Activated T-cell treated with anti-CD3 and anti-CD28 coated beads, Interleukin-2, amount 50 U/mL, for 1 hour (primary cell): ENCODE measurements at places on chromosomes 7 and 10.

- DNase-seq, result no peak
Measured at GRCh38 chr10:129859536-129859935, 104.5 kb downstream of the EBF3 start.

DNA sequence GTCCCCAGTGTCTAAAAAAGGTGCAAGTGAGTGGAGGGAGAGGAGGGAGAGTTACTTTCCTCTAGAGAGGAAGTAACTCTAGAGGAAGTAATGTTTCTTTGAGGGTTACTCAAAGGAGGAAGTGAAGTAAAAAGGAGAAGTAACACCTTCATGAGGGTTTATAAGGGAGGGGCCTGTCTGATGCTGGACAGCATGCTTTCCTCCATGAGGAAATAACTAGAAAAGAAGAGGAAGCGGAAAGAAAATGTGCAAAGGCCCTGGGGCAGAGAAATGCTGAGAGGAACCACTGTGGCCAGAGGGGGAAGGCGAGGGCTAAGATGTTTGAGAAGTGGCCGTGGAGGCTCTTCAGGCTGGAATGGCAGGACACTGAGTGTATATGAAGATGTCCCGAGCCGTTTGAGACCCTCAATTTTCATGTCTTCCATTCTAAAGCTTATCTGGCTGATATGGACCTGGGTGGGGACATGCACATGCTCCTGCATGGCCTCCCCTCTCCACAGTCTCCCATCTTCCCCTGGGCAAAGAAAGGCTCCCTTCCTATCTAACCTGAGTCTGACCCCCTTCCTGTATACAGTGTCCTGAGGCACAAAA is 3.4 kb upstream of the SLC18A2 start:
- DNase-seq, result no peak

- DNase-seq, result no peak
Measured at GRCh38 chr10:86090807-86091206, 275.8 kb downstream of the GRID1 start.

DNA sequence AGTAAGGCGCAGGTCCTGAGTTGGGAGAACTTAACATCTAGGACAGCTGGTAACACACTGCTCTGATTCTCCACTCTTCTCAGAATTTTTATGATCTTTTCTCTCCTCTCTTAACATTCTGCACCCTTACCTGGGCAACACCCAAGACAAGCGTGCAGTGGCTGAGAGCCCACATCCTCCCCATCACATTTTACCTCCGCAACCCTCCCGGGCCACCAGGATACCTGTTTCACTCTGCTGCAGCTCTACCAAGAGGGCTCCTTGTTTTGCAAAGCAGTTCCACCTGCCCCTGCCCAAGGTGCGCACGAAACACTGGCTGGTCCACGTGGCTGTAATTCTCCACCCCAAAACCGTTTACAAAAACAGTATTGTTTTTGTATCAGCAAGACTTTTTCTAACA is 81.5 kb downstream of the ITIH5 start:
- DNase-seq, result no peak

DNA sequence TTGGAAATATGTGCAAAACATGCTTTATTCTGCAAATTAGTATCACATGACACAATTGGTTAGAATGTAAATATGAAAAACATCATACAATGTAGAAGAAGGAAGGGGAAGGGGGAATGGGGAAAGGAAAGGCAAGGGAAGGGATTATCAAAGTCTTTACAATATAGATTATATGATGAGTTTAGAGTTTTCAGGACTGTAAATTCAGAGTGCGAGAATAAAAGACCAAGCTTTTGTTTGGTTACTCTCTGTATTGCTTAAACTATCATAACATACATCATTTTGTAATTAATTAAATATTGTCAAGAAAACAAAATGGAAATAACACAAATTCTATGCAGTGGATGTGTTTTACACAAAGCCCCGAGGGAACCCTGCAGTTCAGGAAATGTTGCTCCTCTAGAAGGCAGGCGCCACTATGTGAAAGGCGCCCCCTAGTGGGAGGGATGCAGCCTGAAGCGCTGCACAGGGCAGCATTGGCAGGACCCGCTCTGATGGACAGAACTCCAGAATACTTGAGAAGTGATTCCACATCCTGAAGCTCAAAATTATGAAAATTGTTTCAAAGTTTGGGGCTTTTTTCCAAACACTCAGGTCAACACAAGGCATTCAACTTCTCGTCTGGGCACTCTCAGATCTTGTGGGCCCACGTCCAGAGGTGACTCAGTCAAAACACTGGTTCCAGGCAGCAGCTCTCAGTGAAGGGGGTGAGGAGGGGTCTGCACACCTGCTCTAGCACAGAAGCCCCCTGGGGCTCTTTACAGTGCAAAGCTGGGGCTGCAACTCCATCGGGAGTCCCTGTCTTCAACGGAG is 31.6 kb upstream of the TMEM254 start:
- DNase-seq, result peak; percentile 68

GRCh38 chr7:40571796-40572195 is 437.0 kb downstream of the SUGCT start:
- no peak for DNase-seq

DNA sequence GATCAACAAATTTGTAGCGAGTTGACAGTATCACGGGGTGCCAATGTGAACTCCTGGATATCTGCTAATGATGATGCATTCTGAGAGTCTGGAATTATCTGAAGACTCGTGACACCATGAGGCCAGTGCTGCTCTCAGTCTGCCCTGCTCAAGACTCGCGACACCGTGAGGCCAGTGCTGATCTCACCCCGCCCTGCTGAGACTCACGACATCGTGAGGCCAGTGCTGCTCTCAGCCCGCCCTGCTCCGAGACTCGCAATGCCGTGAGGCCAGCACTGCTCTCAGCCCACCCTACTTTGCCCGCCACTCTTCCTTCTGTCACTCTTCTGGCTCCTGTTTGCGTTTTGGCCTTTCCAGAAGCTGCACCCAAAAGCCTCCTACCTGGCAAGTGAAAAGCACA is 411.8 kb downstream of the PTPRN2 start:
- no peak for DNase-seq

- DNase-seq, result no peak
Measured at GRCh38 chr7:85520175-85520574, 333.3 kb upstream of the SEMA3D start.

DNA sequence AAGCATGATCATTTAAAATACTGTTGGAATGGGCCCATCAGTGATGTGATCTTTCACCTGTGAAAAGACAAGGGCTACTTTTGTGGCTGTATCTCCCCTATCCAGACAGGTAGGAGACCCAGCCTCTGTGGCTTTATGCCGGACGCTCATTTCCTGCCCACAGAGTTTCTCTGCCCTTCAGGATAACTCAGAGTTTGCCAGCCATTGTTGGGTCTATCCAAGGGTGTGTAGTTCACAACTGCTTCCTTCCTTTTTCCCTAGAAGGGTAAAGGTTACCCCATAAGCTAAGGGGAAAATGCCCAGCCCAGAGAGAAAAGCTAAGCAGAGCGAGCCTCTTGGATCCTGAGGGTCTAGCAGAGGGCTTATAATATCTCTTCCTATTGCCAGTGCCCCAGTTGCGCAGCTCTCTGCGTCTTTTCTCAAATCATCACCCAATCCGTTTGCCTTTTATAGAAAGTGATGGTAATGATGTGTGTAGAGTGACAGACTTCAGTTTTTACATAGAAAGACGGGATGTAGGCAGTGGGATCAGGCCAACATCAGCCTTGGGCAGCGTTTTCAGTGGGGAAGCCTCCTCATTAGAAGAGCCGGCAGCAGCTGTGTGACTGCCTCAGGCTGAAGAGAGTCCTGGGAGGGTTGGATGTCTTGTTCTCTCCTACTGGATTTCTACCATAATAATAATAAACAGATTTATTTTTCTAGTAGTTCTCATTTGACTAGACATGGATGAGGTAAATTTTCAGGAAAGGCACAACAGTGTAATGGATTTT is 80.5 kb downstream of the MET start:
- DNase-seq, result no peak

- DNase-seq, result no peak
Measured at GRCh38 chr7:101104799-101105198, 19.5 kb downstream of the TRIM56 start.

DNA sequence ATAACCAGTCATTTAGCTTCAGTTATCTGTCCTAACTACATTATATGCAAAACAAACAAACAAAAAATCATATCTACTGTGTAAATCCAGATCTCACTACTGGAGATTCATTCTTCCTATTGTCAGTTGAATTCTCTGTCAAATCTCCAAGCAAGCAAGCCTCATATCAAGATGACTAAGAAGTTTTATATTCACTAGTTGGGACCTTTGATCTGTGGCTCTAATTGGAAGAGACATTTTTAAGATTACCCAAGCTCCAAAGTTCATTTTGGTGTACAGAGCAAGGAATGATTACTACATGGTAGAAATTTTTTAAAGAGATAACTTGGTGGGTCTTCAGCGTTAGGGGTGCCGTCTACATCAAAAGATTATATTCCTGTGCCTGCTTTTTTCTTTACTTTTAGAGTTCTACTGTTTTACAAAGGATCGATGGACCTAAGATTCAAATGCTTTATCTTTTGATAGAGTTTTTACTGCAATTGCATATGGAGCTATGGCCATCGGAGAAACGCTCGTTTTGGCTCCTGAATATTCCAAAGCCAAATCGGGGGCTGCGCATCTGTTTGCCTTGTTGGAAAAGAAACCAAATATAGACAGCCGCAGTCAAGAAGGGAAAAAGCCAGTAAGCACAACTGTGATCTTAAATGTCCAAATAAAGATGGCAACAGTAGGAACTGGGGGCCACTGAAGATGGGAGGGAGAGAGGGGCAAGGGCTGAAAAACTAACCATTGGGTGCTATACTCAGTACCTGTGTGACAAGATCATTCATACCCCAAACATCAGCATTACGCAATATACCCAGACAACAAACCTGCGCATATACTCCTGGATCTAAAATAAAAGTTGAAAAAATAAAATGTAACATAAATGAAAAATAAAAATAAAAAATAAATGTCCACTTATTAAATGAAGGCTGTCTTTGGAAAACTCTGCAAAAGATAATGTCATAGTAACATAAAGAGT is 47.9 kb downstream of the SP8 start:
- DNase-seq, result no peak

GRCh38 chr7:104862719-104863118 is 151.3 kb upstream of the KMT2E start:
- no peak for DNase-seq

GRCh38 chr10:81520688-81521087 is 354.3 kb upstream of the NRG3 start:
- no peak for DNase-seq

GRCh38 chr7:116261904-116262303 is 51.6 kb downstream of the TES start:
- DNase-seq, result no peak

- no peak for DNase-seq
Measured at GRCh38 chr7:51455948-51456347, 139.3 kb upstream of the COBL start.

DNA sequence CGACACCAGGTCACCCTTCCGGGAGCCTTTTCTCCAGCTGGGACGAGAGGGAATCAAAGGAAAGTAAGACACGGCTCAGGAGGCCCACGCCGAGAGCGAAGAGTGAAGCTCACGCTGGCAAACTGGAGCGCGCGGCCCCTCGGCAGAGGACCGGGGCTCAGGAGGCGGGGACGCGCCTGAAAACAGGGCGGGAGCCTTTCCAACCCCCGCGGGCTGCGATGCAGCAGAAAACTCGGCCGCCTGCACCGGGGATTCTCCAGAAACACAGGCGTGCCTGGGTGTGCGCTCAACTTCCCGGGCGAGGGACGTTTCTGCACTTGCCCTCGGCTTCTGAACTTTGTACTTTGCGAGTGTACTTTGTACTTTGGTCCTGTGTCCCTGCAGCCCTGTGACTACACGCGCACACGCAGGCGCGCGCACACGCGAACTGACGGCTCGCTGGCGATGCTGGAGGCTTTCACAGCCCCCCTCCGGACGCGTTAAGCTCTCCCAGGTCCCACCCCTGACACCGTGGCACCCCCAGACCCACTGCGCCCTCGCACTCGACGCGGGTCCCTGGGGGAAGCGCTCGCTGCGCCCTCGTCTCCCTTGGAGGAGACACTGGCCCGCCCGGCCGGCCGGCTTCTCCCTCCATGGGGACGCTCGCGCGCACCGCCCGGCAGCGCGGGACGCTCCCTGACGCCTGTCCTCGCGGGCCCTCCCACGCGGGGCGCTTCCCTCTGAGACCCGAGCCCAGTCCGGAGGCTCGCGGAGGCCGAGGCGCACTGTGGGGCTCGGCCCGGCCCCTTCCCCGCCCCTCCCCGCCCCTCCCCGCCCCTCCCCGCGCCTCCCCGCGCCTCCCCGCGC is 588 bp upstream of the PAOX start:
- peak; percentile 75 for DNase-seq

DNA sequence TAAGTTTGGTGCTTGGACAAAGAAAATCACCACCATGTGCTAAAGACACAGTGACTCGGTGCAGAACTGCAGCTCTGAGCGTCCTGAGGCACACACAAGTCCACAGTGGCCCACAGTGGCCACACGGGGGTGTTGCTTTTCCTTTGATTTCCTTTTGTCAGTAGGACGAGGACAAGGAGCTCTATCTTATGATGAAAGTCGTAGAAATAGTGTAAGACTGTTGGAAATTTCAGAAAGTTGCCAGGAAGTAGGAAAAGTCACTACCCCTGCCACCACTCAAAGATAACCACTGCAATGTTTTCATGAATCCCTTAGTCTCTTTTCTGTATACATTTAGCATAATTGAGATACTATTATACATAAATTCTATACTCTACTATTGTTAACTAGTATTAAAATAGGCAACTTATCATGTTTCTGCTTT is 146.0 kb downstream of the TNS3 start:
- DNase-seq, result no peak

GRCh38 chr7:44922351-44922694 is 37.0 kb upstream of the PURB start:
- DNase-seq, result no peak

DNA sequence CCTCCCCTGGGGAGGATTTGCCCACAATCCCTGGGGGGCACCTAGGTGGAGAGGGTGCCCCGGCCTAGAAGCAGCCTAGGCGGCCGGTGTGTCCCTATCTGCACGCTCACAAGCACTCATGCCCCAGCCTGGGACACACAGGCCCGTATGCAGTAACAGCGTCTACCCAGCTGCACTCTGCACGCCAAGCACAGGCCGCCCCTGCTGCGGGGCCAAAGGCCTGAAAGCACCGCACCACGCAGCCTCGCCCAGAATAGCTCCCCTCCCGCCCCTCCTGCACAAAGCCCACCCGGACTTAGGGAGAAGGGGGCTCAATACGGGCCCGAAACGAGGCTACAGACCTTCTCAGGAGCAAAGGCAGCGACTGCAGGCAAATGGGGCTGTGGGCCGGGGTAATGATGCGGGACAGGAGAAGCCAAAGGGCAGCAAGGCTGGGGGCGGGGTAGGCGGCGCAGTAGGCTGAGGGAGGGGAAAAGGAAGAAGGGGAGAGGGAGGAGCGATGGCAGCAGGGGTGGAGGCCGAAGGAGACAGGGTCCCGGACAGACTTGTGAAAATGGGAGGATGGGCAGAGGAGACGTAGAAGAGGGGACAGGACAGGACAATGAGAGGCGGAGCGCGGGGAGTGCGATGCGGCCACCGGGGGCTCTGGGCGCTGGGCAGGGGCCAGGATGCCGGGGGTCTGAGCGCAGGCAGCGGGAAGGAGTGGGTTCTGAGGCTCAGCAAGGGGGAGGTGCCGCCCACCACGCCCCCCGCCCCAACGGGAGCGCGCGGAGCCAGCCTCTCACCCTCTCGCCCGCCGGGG is 544 bp downstream of the GPRIN2 start:
- no peak for DNase-seq
